ENCODE measurements at places on chromosomes 6 and 20. TPM values are rescaled to one million over a fixed set of nuclear protein-coding genes. Genes with fewer than 3 reads are reported as not detected.

The SYNDIG1 gene
- 1.9 TPM for total RNA-seq

The KATNA1 gene
- total RNA-seq: 11.6 TPM

The HDGFL1 gene
- not detected for total RNA-seq

The SASH1 gene
- 2.4 TPM for total RNA-seq

The GMPR gene
- 6.0 TPM for total RNA-seq

The RAMACL gene
- 0.11 TPM for total RNA-seq

The ARMH2 gene
- not detected for total RNA-seq

The HFE gene
- 14.6 TPM for total RNA-seq

The PHACTR3 gene
- 0.23 TPM for total RNA-seq

The AHCY gene
- 316 TPM for total RNA-seq

The RSPO4 gene
- total RNA-seq: not detected

The PARD6B gene
- 3.1 TPM for total RNA-seq

The BCAS1 gene
- 0.41 TPM for total RNA-seq

The IL17F gene
- not detected for total RNA-seq

The CRISP3 gene
- not detected for total RNA-seq

The NPEPL1 gene
- 27.3 TPM for total RNA-seq

The PPP1R11 gene
- total RNA-seq: 41.1 TPM

The SLC13A3 gene
- not detected for total RNA-seq

The SIGLEC1 gene
- total RNA-seq: 0.01 TPM

The TRAPPC3L gene
- not detected for total RNA-seq

The GJA10 gene
- total RNA-seq: not detected

The RAB44 gene
- total RNA-seq: 0.06 TPM

The TPX2 gene
- total RNA-seq: 100 TPM

The NUP43 gene
- 14.4 TPM for total RNA-seq

The SEL1L2 gene
- not detected for total RNA-seq

The RNF5 gene
- 45.6 TPM for total RNA-seq

The RIPOR2 gene
- 0.46 TPM for total RNA-seq

The NRSN1 gene
- total RNA-seq: not detected

The RPL7L1 gene
- 82.5 TPM for total RNA-seq

The CST1 gene
- total RNA-seq: 0.84 TPM

The CD40 gene
- 4.9 TPM for total RNA-seq

The PRSS35 gene
- total RNA-seq: not detected

The PRDM13 gene
- 0.88 TPM for total RNA-seq

The SIRPB2 gene
- not detected for total RNA-seq

The GJA1 gene
- total RNA-seq: 57.3 TPM

The PAK5 gene
- not detected for total RNA-seq

The TULP1 gene
- total RNA-seq: not detected

The FAM217B gene
- total RNA-seq: 4.9 TPM

The TFB1M gene
- 8.0 TPM for total RNA-seq

The ADGB gene
- total RNA-seq: not detected

The NFATC2 gene
- total RNA-seq: 9.3 TPM

The DLK2 gene
- 7.0 TPM for total RNA-seq

The SLC24A3 gene
- not detected for total RNA-seq

The BPIFA1 gene
- total RNA-seq: not detected

The ABCF1 gene
- 54.0 TPM for total RNA-seq

The RAET1L gene
- total RNA-seq: 0.35 TPM

The SLC22A23 gene
- 9.1 TPM for total RNA-seq

The LAMA5 gene
- 260 TPM for total RNA-seq

The C20orf144 gene
- total RNA-seq: not detected

The ZBTB46 gene
- total RNA-seq: 0.82 TPM

The DLGAP4 gene
- total RNA-seq: 63.2 TPM

The MAN1A1 gene
- not detected for total RNA-seq

The METTL24 gene
- total RNA-seq: not detected

The FILIP1 gene
- total RNA-seq: 0.32 TPM

The ULBP1 gene
- 0.75 TPM for total RNA-seq

The DDX27 gene
- 58.8 TPM for total RNA-seq

Data from A549 treated with Mapracorat at 1 μM for 4 hours (cell line).